ENCODE measurements at places on chromosomes 2 and 18.

DNA sequence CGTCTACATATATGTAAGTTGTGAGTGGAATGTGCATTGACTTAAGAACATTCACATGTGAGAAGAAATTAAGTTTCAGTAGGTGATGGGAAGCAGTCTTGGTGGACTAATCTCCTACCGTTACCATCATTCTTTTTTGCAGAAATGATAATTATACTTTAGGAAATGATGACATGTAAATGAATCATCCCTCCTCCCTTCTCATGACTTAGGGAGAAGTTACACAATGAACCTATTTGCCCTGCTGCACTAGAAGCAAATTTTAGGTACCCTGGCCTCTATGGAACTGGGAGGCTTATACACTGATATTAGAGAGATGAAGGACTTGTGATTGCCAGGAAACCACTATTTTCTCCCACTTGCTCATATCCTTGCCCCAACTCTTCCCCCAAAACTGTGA is 214.2 kb downstream of the CALCRL start:
- no peak for DNase-seq

GRCh38 chr2:145725876-145726275 is 1206.0 kb upstream of the ZEB2 start:
- DNase-seq, result no peak

GRCh38 chr2:100417711-100418124 is 250 bp upstream of the CHST10 start:
- no peak for DNase-seq

DNA sequence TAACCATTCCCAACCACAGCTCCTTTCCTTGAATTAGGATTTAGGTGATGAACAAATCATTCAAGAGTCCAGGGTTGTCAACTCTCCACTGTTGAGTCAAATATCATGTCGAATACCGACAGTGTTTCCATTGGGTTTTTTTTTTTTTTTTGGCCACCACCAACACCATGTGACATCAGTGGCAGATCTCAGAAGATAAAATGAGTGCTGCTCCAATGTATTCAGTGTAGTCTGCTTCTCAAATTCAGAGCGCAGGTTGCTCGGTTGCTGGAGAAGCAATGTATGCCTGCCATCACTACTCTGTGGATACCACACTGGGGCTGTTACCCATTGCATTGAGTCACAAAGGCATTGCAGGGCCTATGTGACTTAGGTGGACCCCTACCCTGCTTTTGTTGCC is 10.8 kb upstream of the ATL2 start:
- DNase-seq, result no peak

Data from amniotic stem cell (primary cell).